ENCODE measurements at places on chromosomes 4 and X.

GRCh38 chrX:115018944-115019343 is 1.5 kb upstream of the IL13RA2 start:
- DNase-seq: no peak

DNA sequence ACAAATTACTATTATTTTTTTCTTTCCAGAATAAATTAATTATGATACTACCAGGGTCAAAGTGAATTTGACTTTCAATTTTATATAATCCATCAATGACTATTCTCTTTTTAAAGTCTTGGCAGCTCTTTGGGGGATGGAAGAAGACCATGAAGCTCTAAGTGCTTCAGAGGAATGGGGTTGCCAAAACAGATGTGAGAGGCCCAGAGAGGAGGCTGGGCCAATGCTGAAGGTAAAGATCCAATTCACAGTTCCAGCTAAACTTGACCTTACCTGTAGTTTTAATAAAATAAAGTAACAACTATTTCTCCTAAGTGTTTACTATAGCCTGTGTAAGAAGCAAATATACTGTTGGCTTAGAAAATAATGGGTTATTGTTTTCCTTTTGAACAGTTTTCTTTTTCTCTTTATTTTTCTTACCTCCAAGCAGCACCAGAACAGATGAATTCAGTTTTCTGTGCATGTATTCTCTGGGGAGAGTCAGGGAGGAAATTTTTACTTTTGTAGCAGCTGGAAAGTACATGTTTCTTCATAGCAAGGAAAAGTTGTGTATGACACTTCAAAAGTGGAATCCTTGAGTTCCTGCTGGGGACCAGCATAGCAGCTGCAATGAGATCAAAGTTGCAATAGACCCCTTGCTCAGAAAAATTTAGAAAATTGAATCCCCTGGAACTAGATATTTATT is 104.9 kb downstream of the CEP44 start:
- no peak for DNase-seq

GRCh38 chrX:148562846-148563245 is 62.4 kb downstream of the AFF2 start:
- DNase-seq: no peak

DNA sequence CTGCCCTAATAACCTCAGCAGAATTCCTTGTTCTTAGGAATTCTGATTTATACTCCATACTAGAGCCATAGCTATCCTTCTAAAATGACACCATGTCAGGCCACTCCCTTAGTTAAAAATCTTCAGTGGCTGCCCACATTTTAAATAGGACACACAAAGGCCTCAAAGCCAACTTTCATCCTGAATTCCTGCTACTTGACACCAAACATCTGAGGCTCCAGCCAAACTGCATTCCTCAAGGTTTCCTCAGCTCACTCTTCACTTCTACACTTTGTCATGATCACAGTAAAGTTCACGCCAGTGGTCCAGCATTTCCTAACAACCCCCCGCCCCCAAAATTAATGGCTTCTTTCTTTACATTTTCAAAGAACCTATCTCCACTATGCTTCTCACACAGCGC is 124.3 kb downstream of the ADGRA3 start:
- no peak for DNase-seq

- no peak for DNase-seq
Measured at GRCh38 chrX:2342874-2343273, 157.9 kb downstream of the DHRSX start.

- DNase-seq: no peak
Measured at GRCh38 chr4:100009490-100009889, 59.4 kb upstream of the H2AZ1 start.

DNA sequence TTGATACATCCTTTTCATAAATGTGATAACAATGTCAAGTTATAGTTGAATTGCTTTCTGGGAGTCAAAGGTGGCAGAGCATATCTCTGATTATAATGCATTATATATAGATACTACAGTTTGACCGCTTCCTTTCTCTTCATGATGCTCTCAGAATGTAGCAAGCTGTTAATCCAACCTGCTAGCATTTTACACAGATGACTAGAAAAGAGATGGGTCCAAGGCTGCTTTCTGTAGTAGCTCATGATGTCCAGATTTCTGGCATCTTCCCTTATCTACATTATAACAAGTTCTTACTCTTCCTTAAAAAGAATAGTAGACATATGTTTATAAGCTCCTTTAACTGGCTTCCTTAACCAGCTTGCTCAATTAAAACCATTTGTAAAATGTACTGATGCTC is 192.0 kb downstream of the NWD2 start:
- DNase-seq: no peak

- DNase-seq: no peak
Measured at GRCh38 chr4:110512901-110513300, 36.9 kb downstream of the ENPEP start.

GRCh38 chrX:86171366-86171765 is 23.1 kb downstream of the DACH2 start:
- peak; percentile 41 for DNase-seq

GRCh38 chr4:45064741-45065140 is 338.4 kb upstream of the GNPDA2 start:
- no peak for DNase-seq

DNA sequence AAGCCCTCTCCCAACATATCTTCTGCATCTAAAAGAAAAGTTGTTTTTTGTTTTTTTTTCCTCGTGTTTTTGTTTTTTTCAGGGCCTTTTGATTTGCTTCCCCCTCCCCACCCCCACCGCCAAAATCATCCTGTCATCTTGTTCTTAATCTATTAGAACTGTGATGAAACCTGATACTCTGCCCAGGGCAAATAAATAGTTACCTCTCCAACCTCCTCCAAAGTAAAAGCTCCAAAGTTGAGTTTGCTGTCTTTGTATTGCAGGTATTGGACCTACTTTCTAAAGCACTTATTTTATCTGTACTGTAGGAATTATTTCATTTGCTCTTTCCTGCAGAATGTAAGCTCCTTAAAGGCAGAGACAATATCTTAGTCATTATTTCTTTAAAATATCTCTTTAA is 172.9 kb downstream of the SOWAHB start:
- DNase-seq: no peak

- peak; percentile 23 for DNase-seq
Measured at GRCh38 chr4:65670331-65671031, at the start of gene EPHA5. EPHA5 (minus strand) TSS chr4:65670489; CDS start chr4:65669742, 747 bp downstream.

GRCh38 chr4:82430964-82431745 is 765 bp downstream of the ENOPH1 start:
- peak; percentile 41 for DNase-seq

GRCh38 chr4:16136827-16137226 is 53.0 kb upstream of the PROM1 start:
- no peak for DNase-seq

DNA sequence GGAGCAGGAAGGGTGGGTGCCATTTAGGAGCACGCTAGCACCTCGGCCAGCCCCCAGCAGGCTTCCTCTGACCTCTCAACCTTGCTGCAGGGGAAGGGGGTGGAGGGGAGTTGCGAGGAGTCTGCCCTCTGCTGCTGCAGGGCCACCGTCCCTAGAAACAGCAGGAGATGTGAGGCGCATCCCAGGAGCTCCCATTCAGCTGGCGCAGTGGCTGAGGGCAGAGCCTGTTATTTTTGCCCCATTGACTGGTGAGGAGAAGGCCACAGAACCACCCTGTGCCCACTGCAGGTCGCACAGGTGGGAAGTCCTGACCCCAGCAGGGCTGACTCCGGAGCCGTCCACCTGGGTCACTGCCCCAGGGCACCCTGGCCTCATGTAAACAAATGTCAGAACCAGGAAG is 8.0 kb downstream of the PDE6B start:
- no peak for DNase-seq

GRCh38 chr4:121726642-121727268 is 30.0 kb upstream of the ANXA5 start:
- peak; percentile 78 for DNase-seq

- DNase-seq: no peak
Measured at GRCh38 chrX:107748506-107748905, 27.1 kb downstream of the TSC22D3 start.

DNA sequence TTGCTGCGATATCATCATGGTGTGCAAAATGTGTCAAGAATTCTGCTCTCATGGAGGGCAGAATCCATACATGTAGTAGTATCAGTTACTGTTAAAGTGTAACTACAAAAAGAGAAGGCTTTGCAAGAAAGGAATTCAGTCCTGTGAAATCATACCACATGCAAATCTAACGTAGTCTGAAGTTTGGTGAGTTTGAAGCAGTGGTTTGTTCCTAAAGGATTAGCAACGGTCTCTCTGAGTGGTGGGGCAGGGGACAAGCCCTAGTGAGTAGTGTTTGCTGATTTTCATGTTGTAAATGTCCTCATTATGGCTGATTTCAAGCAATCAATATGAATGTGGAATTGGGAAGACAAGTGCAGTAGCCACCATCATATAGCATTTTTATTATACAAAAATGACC is 47.1 kb upstream of the CLNK start:
- DNase-seq: no peak

GRCh38 chrX:45758738-45759397 is 558.2 kb upstream of the DIPK2B start:
- peak; percentile 91 for DNase-seq

GRCh38 chr4:170281027-170281426 is 191.3 kb upstream of the AADAT start:
- no peak for DNase-seq

- DNase-seq: no peak
Measured at GRCh38 chr4:139625093-139625455, 40.5 kb upstream of the MGST2 start.

GRCh38 chr4:168257768-168258167 is 60.8 kb downstream of the DDX60 start:
- DNase-seq: no peak

- DNase-seq: no peak
Measured at GRCh38 chr4:53123171-53123570, 242.7 kb downstream of the SCFD2 start.

GRCh38 chr4:51840781-51841180 is 2.2 kb upstream of the DCUN1D4 start:
- no peak for DNase-seq

Data from activated CD4-positive, alpha-beta T cell treated with anti-CD3 and anti-CD28 coated beads, Interleukin-10, Interleukin-2, amounts not matched to agents 100 ng/mL and 50 ng/mL, durations not matched to agents 16 hours and 8 hours (primary cell).